ENCODE measurements at places on chromosomes 11 and 22. TPM values are rescaled to one million over a fixed set of nuclear protein-coding genes. Genes with fewer than 3 reads are reported as not detected.

The TNNI2 gene
- not detected for total RNA-seq

The APLNR gene
- total RNA-seq: 63.3 TPM

The NXPE1 gene
- not detected for total RNA-seq

GRCh38 chr11:116530705-116531104 lies 242.1 kb downstream of the BUD13 start:
- DNase-seq: no peak

- no peak for DNase-seq
Observed at GRCh38 chr11:78331711-78332110, 85.9 kb downstream of the GAB2 start.

GRCh38 chr11:58770627-58771457 lies 39.1 kb upstream of the GLYAT start:
- DNase-seq: no peak

DNA sequence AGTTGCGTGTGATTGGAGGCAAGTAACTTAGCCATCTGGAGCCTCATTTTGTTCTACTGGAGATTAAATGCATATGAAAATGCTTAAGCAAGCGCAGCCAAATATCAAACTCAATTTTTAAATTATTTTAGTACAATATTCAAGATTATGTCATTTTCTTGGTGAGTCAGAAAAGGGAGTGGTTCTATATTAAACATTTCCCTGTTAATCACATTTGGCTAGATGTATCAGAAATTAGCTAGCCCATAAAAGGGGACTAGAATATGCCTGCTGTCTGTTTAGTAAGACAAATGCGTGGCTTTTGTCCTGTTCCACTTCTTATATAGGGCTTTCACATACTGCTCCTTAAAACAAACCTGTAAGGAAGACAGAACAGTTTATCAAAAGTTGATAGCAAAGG lies 35.0 kb upstream of the BMAL1 start:
- no peak for DNase-seq

DNA sequence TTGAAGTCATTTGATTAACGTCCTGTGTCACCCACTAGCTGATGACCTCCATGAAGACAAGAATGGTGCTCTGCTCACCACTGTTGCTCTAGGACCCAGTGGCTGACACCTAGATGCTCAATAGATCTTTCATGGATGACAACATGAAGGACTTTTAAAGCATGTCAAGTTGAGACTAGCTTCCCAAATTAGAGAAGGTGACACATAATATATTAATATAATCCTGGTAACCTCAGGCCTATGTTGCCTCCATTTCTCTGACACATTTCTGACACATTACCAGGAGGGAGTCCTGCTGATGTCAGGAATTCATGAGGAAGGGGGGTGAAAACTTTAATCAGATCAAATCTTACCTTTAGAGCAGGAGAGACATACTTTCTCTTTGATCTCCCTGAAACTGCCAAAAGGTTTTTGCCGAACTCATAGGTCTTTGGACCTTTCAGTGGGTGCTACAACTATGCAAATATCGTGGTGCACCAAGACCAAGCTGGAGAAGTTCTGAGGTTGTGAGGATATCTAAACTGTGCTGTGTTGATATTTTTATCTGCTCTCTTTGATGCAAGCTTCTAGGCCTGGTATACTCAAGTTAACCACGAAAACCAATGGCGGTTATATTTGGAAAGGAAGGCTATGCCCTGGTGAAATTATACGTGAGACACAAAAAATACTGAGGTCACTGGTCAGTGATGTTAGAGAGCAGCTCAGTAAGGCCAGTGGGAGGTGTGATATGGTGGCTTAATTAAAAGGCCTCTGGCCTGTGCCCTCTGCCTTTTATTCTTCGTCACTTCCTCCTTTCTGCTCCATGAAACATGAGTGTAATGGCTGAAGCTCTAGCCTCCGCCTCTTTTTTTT lies 13.2 kb upstream of the AMPD3 start:
- DNase-seq: no peak

- no peak for DNase-seq
Observed at GRCh38 chr22:45743687-45744086, 72.1 kb downstream of the ATXN10 start.

DNA sequence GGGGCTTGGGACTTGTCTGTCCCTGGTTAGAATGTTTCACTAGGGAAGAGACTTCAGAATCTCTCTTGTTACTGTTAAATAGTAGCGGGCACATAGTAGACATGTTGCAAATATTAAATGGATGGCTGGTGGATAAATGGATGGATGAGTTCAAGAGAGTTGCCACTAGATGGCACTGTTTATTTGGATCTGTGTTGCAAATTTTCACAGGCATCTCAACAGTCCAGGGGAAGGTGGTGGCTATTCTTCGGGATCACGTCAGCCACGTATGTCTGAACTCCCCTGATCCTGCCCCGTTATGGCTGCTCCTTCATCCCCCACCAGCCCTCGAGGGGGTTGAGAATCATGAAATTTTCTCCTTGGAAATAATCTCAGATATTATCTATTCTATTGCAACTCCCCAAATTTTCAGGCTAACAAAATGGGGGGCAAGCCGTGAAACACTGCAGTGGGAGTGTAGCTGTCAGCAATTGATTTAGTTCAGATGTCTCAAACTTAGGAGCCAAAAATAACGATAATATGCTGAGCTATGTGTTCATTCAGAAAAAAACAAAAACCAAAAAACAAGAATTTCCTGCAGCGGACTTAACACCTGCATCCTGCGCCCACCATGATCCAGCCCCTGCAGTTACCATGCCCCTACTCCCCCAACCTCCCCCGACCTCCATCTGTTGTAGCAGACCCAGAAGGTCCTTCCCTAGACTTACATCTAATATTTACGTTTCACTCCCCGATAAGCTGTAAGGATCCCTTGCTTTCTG lies 29.1 kb upstream of the BIRC3 start:
- DNase-seq: no peak

Measured in heart left ventricle (tissue), 16 donors.